ENCODE measurements at places on chromosomes 7 and 10.

DNA sequence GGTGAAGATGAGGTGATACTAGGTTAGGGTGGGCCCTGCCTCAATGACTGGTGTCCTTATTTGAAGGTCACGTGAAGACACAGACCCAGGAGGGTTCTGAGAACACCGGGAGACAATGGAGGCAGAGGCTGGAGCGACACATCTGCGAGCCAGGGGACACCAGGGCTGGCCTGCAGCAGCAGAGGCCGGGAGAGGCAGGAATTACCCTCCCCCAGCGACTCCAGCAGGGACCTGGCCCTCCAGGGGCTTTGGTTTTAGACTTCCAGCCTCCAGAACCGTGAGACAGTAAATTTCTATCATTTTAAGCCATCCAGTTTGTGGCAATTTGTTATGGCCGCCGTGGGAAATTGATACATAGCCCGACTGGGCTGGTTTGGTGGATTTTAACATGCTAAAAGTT is 152.2 kb downstream of the DNAJB6 start:
- no peak for DNase-seq

- peak; percentile 27 for DNase-seq
These were observed 76.4 kb downstream of the GRK5 start for GRCh38 chr10:119283818-119284217.

DNA sequence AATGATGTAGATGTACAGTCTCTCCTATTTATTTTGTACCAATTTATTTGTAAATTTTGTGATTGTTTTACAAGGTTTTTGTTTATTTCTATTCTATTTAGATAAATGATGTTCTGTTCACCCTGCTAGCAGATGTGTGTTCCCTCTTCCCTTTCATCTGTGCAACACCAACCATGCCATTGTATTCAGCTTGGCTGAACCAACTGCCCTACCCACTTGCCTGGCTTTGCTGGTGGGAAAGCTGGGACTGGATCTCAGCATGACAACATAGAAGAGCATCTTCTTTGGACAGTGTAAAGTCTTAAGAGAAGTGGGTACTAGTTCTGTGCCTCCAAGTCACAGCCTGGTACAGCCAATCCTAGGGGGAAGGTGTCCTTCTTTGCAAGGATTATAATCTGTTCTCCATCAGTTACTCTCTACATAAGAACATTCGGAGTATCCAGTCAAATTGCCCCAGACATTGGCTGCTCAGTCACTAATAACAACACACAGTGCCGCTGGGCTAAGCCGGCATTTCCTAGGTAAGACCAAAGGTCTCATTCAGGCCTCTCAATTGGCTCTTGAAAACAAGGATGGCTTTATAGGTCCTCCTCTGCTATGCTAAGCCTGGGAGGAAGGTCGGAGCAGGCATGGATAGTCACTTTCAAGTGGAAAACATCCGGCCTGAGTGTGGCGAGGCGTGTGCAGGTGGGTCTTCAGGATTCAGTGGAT is 109.7 kb downstream of the NT5C2 start:
- no peak for DNase-seq

DNA sequence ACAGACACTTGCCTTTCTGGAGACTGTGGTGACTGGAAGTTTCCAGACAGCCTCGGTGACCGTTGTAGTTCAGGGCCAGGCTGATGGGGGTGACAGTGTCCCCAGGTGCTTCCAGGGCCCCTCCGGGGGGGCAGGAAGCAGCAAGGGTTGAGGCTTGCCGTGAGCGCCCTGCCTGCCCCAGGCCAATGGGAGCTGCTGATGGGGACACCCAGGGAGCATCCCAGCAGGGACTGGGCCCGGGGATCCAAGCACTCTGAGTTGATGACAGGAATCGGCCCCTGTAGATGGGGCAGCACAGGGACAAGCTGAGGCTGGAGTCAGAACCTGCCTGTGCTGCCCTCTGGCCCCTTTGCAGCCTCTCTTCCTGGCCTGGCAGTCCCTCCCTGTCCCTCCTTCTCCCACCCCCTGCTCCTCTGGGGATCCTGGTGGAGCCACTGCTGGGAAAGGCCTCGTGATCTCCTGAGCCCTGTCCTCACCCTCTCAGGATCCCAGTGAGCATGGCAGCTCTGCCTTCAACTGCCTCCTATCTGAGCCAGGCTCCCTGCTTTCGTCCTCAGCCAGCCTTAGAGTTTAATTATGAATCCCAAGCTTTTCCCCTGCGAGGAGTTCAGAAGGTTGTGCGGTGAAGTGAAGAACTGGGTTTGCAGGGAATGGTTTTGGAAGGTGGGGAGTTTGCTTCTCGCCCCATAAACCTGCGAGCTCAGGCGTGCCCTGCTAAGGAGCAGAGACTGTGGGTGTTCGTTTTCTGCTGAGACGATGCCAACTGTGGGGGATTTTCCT is 84.7 kb downstream of the ADCY1 start:
- no peak for DNase-seq

DNA sequence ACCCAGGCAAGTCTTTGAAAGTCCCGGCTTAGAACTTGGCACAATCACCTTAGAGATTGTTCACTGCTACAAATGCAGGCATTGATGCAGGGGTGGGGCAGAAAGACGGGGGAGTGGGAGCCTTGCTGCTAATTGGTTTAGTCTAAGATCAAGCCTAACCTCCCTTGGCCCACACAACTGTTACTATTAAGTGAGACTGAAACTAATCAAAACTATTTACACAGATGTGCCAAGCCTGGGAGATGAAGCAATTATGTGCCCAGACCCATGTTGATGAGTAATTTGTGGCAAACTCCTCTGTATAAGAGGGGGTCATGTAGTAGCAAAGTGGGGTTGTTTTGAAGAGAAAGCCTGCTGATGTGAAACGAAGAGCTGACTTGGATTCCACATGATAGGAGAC is 178.2 kb upstream of the ITGB1 start:
- DNase-seq, result peak; percentile 32

GRCh38 chr7:56537477-56537876 is 421.3 kb upstream of the NUPR2 start:
- DNase-seq, result no peak
